Thymus (tissue), 14 donors: ENCODE measurements at places on chromosomes 5 and 9.

- DNase-seq = no peak
Observed at GRCh38 chr5:29079771-29080170, 2041.4 kb upstream of the CDH9 start.

DNA sequence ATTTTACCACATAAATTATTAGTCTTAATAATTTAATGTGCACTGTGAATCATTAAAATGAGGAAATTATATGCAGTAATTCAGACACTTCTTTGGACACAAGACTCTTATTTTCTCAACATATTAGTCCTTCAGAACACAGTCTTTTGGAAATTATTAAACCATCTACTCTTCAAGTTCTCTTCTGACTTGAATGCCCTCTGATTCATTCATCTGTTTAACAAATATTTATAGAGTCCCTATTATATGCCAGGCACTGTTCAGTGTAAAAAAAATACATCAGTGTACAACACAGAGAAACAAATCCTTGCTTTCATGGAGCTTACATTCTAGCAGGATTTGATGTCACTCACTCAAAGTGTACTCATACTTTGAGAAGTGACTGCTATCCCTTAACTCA, 163.4 kb upstream of the IL12B start:
- no peak for DNase-seq

- no peak for DNase-seq
Observed at GRCh38 chr9:125497478-125497877, 209.5 kb downstream of the MAPKAP1 start.

DNA sequence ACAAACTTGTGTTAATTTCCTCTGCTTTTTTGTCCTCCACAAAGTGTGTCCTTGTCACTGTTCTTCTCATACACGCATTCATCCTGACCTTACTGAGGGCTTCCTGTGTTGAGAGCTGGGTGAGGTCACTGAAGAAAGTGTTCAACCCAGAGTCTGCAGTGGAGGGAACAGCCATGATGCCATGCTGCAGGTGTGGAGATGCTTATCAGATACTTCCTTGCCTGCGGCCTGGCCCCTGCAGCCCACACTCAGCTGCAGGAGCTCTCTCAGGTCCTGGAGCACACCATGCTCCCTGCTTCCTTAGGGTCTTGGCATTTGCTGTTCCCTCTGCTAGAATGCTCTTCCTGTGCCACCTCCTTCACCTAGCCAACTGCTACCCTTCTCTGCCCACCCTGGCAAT, 108.1 kb upstream of the SPRY4 start:
- peak; percentile 73 for DNase-seq

DNA sequence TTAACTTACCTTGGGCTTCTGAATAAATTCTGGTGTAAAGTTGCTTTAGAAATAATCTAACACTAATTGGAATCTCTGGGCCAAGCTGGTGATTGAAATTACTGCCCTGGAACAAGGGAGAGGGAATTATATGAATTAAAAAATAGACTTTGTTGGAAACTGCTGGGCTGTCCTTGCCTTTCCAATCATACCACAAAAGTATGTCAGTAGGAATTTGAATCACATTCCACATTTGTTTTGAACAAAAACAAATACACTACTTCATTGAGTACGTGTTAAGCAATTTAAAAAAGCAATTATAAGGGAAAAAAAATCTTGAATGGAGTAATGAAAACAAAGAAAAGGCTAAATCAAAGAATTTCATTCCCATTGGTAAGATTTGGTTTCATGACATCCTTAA, 102.5 kb upstream of the SREK1 start:
- DNase-seq = no peak
